ENCODE measurements at places on chromosomes 16 and 17.

GRCh38 chr17:29145289-29146073 lies 34.7 kb downstream of the MYO18A start:
- peak; percentile 27 for DNase-seq

- no peak for DNase-seq
Measured at GRCh38 chr17:68424861-68425260, 32.4 kb downstream of the WIPI1 start.

GRCh38 chr17:77498091-77498741 lies 357.4 kb downstream of the SEC14L1 start:
- DNase-seq = no peak

GRCh38 chr17:15412606-15413005 lies 54.8 kb downstream of the CDRT4 start:
- DNase-seq = no peak

DNA sequence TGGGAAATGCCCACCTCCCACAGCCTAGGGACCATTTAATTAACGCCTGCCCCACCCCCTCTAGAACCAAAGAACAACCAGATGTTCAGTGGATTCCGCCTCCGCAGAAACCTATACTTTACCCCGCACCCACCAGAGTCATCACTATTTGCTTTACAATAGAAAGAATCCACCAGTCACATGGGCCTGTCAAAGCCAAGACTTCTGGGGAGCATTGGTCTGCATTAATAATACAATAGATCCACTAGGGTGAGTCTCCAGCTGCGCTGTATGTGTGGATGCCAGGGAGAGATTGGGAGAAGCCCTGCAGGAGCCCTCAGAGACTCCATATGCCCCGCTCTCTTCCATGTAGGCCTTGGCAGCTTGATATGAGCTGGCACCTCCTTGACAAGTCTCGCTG lies 31.3 kb downstream of the CLEC19A start:
- DNase-seq = no peak

- DNase-seq = peak; percentile 48
Measured at GRCh38 chr17:16491703-16492612, at the start of gene LRRC75A. LRRC75A (minus strand) TSS chr17:16492193; CDS start chr17:16491990, 203 bp downstream.

All from activated T-helper 1 cell treated with anti-CD3 and anti-CD28 coated beads, Interleukin-2, amount 50 U/mL, for 16 hours (primary cell).